ENCODE measurements at places on chromosomes 7 and 10. TPM values are rescaled to one million over a fixed set of nuclear protein-coding genes. Genes with fewer than 3 reads are reported as not detected.

- no peak for DNase-seq
These were observed 48.2 kb downstream of the DYNC2I1 start for GRCh38 chr7:158904599-158904998.

- DNase-seq, result no peak
These were observed 69.3 kb downstream of the FOXL3 start for GRCh38 chr7:359226-359765.

DNA sequence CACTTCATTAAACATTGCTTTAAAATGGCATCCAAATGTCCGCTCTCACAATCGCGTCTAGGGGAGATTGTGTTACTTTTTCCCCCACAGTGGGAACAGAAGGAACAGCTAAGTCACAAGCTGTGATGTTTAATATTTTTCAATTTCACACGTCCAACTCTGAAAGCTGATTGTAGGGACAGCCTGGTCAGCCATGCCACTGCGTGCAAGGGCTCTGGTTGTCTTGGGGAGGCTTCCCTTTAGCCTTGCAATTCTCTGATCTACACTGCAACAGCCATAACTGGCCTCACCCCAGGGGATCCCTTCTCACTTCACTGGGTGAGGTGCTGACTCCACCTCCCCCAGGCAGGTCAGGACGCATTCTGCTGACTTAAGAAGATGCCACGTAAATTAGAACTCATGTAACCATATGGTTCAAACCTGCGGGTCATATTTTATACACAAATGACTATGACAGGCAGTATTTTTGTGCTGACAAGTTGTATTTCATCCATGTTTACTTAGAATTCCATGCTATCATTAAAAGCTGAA is 425.2 kb upstream of the NFE2L3 start:
- no peak for DNase-seq

- DNase-seq, result no peak
These were observed 33.1 kb upstream of the MKLN1 start for GRCh38 chr7:131294553-131294952.

MNX1 gene
- 0.10 TPM for polyA plus RNA-seq

BBS9 gene
- 19.3 TPM for polyA plus RNA-seq

ZNF853 gene
- polyA plus RNA-seq, result 15.0 TPM

DNA sequence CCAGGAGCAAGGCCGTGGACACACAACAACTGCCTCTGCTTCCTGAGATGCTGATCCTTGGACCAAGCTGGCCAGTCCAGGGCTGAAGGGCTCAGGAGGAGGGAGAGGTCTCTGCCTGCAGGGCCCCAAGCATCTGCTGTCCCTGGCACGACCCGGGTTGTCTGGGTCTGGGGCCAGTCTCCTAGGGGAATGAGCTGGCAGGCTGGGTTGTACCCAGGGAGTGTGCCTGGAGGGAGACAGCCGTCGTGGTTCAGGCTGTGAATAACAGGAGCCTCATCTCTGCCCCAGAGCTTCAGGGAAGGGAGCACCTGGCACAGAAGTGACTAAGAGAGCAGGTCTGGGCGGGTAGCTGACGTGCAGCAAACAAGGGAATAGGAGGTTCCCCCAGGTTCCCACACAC is 17.9 kb upstream of the SERPINE1 start:
- DNase-seq, result no peak

GRCh38 chr7:103996639-103997038 is 7.2 kb upstream of the RELN start:
- no peak for DNase-seq

- DNase-seq, result no peak
These were observed 8.1 kb downstream of the SEMA4G start for GRCh38 chr10:100977436-100977835.

CHCHD2 gene
- 232 TPM for polyA plus RNA-seq

OR9A2 gene
- polyA plus RNA-seq, result not detected
